ENCODE measurements at places on chromosomes 11 and 22.

DNA sequence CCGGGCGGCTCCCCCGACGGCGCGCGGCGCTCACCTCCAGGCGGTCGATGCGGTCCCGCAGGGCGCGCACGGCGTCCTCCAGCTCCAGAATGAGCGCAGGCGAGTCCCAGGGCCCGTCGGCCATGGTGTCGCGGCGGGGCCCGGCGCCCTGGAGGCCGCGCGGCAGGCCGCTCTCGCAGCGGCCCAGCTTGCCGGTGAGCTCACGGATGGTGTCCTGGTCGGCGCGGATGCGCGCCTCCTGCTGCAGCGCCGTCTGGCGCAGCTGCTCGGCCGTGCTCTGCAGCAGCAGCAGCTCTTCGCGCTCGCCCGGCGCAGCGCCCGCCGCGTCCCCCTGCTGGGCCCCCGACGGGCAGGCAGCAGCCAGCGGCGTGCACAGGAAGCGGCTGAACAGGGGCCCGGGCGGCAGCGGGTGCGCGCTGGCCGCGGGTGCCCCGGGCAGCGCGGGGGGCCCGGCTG is 599 bp downstream of the NPTXR start:
- no peak for DNase-seq

DNA sequence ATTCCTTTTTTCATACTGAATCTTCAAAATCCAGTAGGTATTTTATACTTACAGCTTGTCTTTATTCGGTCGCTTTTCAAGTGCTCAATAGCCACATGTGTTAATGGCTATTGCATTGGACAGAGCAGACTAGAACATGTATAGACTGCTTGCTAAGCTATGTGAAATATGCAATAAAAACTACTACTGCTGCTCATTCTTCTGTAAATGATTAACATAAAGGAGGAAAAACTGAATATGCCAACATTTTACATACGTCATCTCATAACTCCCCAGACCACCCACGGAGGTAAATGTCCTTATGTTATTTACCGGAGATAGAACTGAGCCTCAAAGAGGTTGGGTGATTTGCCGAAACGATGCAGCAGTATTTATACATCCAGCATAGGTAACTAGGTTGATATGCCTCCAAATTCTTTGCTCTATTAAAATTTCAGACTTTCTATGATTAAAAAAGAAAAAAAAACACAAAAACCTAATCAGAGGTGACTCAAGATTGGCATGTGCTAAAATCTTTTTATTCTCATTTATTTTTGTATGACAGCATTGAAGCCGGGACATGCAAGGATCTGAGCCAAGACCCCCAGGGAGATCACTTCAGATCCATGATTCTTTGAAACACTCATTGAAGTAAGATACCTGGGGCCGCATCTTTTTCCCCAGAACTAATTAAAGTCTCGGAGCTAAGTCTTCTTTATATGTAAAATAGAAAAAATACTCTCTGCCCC is 78.5 kb upstream of the OR5AK2 start:
- no peak for DNase-seq

DNA sequence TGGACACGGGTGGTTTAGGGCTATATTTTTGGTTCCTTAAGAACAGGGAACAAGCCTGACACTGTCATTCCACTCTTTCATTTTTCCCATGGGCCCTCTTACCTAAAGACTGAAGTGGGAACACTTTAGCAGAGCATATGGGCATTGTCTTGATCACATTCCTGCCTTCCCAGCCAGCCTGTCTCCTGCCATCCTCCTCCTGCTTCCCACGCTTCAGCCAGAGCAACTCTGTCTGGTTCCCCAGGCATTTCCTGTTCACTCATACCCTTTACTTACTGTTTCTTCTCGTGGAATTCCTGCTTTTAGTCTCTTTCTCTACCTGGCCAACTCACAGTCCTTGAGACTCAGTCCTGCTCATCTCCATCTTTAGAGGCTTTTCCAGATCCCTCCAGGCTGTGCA is 22.8 kb downstream of the MRPL16 start:
- no peak for DNase-seq

- DNase-seq, result no peak
Observed at GRCh38 chr11:57413681-57414080, 13.2 kb downstream of the SLC43A3 start.

DNA sequence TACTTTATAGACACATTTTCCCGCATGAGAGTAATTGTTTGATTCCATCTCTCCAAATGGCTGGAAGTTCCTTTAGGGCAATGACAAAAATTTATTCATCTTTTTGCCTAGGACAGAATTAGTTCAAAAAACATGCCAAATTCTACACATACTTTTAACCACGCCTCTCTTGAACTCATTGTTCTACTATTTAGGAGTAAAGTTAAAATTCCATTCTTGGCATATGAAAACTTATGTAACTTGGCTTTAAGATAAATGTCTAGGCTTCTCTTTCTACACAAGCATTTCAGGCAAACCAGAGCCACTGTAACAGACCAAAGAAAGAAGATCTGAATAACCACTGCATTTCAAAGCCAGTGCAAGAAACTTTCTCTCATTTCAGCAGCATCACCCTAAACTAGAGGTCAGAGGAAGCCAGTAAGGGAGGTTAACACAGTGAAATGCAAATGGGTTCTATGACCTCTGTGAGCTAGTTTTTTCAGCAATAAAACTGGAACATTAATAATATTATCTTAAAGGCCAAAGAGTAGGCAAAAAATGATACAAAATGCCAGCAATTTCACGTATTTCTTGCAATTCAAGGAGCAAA is 73.0 kb downstream of the RSF1 start:
- no peak for DNase-seq

DNA sequence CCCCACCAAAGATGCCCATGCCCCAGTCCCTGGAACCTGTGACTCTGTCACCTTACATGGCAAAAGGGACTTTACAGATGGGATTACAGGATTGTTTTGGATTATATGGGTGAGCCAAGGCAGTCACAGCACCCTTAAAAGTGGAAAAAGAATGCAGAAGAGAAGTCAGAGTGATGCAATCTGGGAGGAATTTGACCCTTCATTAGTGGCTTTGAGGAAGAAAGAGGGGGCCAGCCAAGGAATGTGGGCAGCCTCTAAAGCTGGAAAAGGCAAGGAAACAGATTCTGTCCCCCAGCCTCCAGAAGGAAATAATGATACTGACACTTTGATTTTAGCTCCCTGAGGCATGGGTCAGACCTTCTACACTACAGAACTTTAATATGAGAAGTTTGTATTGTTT is 257.3 kb upstream of the ISX start:
- DNase-seq, result no peak

DNA sequence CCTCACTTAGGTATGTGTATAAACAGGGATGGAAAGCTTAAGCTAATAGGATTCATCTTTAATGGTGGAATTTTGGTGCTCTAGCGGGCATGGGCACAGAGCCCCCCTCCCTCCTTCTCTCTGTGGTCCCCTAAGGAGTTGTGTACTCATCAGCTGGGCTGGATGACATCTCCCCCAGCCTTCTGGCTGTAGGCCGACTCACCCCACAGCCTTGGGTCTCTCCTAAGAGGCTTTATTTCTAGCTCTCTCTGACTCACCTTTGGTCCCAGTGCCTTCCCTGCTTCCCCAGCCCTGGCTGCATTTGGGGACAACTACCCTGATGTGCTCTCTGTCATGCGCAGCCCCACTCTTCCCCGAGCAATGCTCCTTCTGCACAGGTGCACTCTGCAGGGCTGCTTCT is 26.9 kb downstream of the SLC6A5 start:
- no peak for DNase-seq

- DNase-seq, result no peak
Observed at GRCh38 chr22:41596776-41597634, 7.4 kb upstream of the PMM1 start.

- DNase-seq, result no peak
Observed at GRCh38 chr11:66112601-66113499, 42.8 kb downstream of the PACS1 start.

DNA sequence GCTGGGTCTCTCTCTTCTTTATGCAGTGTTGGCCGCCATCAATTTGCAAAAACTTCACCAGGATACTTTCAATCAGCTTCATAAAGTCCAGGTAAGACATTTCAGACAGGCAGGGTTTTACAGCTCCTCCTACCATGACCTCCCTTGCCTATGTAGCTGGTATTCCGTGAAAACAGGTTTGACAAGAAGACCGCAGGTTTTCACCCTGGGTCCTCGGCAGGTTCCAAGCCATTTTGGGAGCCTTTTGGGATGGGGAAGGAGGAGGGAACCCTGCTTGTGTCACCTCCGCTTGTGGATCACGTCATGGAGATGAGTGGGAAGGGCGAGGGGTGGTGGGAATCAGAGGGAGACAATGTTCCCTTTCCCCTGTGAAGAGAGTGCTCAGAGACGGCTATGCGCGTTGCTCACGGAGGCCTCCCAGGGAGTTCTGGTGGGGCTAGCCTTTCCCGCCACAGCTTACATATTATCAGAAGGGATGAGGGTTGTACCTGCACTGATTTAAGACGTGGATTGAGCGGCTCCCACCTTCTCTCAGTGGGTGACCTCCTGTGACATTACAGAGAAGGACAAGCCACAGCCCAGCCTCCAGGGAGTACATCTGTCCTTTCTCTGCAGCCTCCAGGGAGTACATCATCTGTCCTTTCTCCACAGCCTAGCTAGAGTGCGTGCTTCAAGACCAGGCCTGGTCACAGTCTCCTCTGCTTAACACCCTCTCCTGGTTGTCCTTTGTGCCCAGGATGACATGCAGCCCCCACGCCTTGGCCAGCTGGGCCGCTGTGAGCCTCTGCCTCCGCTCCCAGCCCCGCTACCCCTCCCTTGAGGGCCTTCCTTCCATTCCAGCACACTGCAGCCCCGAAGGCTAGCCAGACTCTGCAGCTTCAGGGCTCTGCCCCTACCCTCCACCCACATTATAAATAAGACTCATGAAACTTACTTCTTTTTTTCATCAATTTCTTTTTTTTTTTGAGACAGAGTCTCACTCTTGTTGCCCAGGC is 17.2 kb downstream of the GLB1L3 start:
- no peak for DNase-seq

DNA sequence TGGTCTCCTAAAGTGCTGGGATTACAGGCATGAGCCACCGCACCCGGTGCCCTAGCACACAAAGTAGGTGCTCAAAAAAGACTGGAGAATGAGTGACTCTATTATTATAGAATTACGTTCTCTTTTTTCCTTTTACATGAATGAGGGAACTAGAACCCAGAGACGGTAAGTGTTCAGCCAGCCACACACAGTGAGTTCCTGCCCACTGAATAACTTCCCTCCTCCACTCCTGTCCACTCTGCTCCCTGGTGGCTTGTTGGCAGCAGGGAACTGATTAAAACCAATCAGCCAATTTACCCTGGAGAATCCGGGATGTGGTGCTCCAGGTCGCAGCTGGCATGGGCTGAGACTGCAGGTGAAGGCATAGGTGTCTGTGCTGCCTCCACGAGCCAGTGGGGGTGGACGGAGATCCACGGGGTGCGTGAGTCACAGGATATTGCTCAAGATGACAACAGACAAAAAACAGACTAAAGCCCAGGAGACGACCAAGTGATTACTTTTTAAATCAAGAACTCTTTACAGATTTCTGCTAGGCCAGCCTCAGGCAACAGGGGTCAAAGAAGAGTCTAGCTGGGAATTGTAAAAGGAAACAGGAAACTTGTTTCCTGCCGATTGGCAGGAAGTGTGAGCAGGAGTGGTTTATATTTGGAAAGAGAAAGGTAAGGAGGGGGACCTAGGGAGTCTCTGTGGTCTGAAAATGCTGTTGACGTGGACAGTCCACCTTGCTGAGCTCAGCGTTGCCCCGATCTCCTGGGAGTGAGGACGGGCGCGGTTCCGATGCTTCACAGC is 95.2 kb upstream of the TP53I11 start:
- no peak for DNase-seq
